ENCODE measurements at places on chromosomes 13 and 19.

DNA sequence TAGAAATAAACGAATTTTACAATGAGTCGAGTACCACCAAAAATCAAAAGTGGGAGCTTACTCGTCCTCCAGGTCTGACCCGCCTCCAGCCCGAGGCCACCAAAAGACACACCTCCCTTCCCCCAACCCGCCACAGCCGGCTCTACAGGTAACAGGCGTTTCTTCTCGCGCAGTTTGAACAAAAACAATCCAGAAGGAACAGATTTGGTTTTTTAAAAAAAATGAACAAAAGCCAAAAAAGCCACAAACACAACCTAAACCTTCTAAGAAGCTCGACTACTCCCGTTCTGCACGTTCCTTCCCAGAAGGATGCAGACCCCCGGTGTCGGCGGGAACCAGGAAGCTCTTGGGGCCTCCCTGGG, 671 bp downstream of the ZDHHC20 start:
- peak; percentile 56 for DNase-seq

GRCh38 chr13:21723807-21724505, 53.1 kb downstream of the FGF9 start:
- DNase-seq, result no peak

DNA sequence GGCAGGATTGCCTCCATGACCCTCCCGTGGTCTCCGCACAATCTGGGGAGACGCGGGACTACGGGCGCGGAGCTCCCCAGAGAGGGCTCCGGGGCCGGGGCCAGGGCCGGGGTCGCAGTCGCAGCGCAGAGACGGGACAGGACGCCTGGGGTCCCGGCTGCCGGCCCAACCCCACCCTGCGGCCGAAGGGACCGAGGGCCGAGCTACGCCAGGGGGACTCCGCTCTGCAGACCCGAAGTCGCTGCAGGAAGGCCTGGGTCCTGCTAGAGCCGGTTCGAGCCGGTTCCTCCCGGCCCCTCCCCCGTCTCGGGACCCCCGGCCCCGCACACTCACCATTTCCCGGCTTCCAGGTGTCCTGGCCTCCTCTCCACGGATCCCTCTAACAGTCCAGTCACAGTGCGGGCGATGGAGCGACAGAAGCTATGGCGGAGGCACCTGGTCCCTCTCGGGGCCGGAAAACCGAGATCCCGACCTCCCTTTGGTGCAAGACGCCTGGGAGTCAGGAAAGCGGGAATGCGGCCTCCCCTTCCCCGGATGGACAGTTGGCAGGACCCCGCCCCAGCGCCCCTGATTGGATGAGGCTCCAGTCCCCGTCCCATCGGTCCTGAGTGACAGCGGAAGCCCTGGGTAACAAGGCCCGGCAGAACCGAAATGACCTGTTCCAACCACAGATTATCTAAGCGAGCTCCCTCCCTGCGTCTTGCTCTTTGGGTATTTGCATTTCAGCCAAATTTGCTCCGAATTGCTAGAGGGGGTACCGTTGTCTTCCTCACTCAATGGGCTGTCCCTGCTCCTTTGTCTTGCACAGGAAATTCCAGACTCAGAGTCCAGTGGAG, at the start of gene ZNF625:
ZNF625 (minus strand) TSS at position 512 of the 836 bp plus-strand sequence; CDS start at position 336, 176 bp downstream.
- peak; percentile 47 for DNase-seq

DNA sequence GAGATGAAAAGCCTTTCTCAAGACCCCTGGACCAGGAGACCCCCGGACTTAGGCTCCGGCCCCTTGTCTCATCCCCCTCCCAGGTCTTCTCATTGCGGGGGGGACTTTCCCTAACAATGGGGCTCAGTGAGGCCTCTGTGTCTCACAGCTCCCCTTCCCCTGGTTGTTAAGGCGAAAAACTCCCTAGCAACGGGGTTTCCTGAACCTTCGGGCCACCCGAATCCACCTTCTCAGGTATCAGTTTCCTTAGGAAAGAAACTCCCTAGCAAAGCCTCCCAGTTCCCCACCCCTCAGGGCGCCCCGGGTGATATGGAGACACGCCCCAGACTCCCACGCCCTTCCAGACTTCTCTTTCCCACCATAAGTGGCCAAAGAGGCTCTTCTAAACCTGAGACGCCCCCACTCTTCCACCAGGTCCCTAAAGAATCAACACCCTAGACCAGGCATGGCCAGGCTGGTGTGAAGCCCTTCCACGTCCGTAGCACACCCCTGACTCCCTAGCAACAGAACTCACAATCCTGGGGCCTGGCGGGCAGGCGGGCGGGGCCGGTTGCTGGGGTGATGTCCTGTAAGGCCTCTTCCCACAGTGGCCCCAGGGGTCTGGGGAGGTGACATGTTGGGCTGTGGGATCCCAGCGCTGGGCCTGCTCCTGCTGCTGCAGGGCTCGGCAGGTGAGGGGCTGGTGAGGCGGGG, at the start of gene TMEM190:
TMEM190 (plus strand) TSS at position 586 of the 693 bp plus-strand sequence; CDS start at position 614, 28 bp downstream.
- no peak for DNase-seq

DNA sequence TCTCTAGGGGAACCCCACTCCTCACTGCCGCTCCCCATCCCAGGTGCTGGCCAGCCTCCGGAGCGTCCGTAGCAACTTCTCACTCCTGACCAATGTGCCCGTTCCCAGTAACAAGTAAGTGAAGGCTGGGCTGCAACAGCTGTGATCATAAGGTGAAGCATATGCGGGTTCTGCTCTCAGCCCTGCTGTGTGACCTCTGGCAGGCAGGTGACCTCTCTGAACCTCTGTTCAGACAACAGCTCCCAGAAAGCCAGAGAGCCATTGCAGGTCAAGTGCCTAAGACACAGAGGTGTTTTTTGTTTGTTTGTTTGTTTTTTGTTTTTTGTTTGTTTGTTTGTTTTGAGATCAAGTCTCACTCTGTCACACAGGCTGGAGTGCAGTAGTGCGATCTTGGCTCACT, 28.7 kb downstream of the PDE4A start:
- no peak for DNase-seq

- no peak for DNase-seq
Observed at GRCh38 chr13:20263393-20264044, 31.4 kb upstream of the GJB6 start.

GRCh38 chr13:46010148-46010547, 42.4 kb downstream of the ZC3H13 start:
- no peak for DNase-seq

DNA sequence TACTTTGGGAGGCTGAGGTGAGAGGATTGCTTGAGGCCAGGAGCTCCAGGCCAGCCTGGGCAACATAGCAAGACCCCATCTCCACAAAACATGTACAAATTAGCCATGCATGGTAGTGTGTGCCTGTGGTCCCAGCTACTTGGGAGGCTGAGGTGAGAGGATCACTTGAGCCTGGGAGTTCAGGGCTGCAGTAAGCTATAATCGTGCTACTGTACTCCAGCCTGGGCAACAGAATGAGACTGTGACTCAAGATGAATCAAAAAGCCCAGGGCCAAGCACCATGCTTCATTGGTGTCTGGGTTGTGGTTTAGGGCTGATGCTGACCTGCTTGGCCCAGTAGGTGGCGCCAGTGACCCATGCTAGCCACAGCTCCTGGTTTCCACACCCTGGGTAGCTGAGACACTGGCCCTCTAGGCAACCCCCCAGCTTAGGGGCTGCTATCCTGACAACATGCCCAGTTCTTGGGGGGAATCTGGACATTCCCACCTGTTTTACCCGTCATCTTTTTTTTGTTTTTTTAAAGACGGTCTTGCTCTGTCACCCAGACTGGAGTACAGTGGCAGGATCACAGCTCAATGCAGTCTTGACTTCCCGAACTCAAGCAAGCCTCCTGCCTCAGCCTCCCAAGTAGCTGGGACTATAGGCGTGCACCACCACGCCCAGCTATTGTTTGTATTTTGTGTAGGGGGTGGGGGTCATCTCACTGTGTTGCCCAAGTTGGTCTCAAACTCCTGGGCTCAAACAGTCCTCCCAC, 5.5 kb downstream of the CCDC124 start:
- DNase-seq, result peak; percentile 84

DNA sequence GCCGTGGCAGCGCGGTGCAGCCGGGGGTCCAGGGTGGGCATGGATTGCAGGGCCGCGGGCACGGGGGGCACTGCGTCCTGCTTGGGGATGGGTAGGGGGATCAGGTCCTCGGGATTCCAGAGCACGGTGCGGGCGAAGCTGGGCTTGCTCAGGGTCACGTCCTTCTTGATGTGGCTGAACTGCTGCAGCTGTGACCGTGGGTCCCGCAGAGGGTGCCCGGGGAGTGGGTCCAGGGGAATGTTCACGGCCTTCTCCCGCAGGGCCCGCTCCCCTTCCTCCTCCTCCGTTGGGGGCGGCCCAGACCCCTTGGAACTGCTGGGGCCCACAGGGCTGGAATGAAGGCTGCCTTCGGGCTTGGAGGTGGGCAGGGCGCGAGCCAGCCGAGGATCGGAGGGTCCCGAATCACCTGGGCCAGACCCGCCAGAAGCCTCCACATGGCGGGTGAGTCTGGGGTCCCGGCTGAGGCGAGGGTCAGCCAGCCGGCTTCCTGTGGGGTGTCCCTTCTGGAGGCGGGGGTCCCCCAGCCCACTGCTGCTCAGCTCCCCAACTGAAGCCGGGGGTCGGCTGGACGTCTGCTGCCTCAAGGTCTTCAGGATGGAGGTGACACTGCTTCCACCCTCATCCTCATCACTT, 18.9 kb upstream of the TMEM160 start:
- no peak for DNase-seq

DNA sequence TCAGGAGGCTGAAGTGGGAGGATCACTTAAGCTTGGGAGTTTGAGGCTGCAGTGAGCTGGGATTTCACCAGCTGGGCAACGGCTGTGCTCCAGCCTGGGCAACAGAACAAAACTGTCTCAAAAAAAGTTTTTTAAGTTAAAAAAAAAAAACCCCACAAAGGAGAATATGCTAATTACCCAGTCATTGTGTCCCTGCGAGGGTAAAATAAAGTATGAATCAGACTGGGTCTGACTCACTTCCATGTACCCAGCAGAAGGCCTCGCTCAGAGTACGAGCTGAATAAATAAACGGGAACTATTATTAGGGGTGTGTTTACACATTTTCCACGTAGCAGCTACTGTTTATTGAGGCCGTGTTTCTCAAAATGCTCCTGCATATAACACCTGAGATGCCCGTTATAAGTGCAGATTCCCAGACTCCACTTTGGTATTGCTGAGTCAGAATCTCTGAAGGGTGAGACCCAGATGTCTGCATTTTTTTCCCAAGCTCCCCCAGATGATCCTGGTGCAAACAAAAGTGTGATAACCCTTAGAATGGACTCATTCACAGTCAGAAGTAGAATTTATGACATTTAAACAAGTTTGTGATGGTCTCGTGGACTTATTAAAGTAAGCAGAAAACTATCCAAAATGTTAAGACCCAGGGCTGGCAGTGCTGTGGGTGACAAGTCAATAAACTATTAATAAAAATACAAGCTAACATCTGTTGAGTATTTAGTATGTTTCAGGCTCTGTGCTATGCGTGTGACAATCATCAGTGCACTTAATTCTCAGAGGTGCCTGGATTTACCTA, 28.2 kb downstream of the KCNC3 start:
- no peak for DNase-seq

All from stimulated activated CD4-positive, alpha-beta T cell treated with anti-CD3 and anti-CD28 coated beads, TNF-alpha, amount 100 ng/mL, for 24 hours (primary cell).